Right renal pelvis (tissue), 4 donors: ENCODE measurements at places on chromosomes 1 and 21.

DNA sequence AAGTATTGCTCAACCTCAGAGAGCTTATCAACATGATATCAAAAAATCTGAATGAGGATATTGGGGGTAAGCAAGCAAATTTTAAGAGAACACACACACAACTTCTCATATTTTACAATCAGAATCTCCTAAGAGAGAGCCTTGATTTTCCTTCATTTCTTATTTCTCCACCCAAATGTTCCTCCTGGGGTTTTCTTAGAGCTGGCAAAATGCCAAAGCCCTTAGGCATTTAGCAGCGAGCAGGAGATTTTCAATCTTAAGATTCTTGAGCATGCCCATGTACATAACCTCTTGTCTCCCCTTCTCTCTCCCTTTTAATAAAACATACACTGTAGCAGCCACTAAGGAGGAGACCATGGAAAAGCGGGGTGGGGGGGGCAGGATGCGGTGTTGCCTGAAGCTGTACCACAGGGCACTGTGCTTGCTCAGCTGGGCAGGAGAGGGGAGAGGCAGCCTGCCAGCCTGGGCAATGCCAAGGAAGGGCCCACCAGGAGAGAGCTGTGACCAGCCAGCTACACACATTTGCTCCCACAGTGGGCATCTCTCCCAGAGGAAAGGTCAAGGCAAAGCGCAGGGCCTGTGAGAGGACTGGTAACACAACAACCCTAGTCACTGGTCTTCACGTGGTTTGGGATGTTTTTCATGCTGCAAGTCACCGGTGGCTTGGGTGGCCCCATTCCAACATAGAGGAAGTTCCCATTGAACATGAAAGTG lies 4.3 kb downstream of the BRINP2 start:
- DNase-seq = no peak

- no peak for DNase-seq
Measured at GRCh38 chr21:29185172-29185571, 54.7 kb downstream of the MAP3K7CL start.

- no peak for DNase-seq
Measured at GRCh38 chr1:214404571-214405213, 123.7 kb downstream of the SMYD2 start.

GRCh38 chr1:234861024-234861620 lies 251.1 kb upstream of the IRF2BP2 start:
- no peak for DNase-seq
